ENCODE measurements at places on chromosomes 5 and 9.

GRCh38 chr5:145805819-145806218 lies 29.3 kb downstream of the PRELID2 start:
- DNase-seq: no peak

DNA sequence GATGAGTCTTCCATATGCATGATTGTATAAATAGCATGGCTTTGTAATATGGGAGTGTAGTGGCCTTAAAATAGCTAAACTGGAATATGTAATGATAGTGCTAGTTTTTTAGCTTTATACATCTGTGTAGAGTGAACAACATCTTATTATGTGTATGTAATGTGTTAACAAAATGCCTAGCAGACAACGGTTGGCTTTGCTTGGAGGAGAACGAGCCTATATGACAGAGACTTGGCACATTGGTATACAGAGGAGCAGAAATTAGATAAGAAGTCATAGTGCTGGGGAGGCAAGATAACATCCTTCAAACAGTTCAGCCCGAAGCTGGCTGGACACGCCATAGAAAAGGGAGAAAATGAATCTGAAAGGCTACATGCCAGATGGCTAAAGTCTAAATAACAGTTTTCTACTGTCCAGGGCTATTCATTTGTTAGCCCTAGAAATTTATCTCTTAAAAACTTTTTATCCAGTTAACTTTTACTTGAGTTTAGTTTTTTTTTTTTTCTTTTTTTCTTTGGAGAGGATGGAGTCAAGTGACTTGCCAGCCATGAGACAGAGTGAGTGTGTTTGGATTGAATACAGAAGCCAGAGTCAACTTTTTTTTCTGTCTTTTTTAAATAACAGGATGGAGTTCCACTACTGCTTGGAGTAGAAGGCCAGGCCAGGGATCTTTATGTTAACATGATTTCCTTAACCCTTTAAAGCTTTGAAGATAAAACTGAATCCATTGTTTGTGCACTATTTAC lies 214.4 kb upstream of the ACTBL2 start:
- DNase-seq: no peak

GRCh38 chr5:65938256-65938655 lies 11.9 kb downstream of the ERBIN start:
- DNase-seq: no peak

DNA sequence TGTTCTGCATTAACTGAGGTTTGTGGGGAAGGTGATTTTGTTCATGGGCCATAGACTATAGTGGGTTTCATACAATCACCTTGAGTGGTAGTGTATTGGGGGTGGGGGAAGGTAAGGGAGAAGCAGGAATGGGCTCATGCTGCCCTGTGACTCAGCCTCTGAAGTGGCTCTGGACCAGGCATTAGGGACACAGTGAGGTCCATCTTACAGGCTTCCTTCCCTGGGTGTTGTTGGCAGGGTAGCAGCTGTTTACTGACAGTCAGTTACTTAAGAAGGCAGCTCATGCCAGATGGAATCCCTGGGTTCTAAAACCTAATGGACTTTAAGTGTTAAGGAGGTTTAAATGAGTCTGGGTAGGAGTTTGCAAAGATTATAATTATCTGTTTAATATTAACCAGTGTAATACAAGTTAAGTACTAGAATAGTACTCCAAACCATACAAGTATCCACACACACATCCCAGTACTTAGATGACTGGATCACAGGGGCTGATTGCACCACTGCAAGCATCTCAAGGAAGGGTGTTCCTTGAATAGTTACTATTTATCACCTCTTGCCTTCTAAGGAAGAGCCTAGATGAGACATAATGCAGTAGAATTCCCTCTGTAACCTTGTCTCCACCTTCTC lies 59.3 kb downstream of the CAST start:
- DNase-seq: no peak

- no peak for DNase-seq
These were observed 273.5 kb downstream of the CRB2 start for GRCh38 chr9:123629531-123629930.

GRCh38 chr5:84287951-84288350 lies 96.7 kb downstream of the EDIL3 start:
- DNase-seq: no peak

DNA sequence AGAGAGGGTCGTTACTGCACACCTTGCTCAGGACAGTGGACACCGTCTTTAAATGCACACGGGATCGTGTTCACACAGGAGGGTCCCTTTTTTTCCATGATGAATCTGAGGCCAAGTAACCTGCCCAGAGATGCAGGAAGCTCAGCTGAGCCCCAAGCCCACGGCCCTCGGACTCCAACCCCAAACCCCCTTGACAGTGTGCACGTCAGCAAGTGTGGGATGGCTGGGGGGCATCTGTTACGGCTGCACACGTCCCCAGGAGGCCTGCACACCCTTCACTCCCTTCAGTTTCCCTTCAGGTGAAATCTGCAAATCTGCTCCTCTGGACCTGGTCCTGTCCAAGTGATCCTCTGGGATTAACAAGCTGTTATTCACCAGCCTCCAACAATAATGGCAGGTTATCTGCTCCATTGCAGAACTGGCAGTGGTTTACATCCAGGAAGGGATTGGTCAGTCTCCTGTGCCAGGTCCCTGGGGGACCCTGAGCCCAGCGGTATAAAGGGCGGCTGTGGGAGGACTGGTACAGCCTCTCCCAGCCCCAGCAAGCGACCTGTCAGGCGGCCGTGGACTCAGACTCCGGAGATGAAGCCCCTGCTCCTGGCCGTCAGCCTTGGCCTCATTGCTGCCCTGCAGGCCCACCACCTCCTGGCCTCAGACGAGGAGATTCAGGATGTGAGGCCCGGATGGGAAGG lies at the start of gene LCN1:
Gene LCN1 (plus strand): TSS at position 525 of the 692 bp plus-strand sequence. CDS start 58 bp downstream, at position 583.
- no peak for DNase-seq

DNA sequence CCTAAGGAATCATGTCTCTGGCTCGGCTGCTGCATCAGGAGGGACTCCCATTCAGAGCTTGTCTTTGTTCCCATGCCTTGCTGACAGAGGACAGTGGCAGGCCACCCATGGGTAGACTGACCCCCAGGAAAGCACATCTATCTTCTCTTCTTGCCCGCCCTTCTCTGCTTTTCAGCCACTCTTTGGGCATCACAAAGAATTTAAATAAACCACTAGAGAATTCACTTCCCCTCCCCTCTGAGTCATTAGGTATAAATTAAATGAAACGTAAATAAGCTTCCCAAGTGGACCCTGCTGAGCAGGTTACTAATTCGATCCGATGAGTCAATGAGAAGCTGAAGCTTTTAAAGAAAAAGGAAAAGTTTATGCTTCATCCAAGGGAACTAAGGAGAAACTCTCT lies 97.0 kb downstream of the DRD1 start:
- no peak for DNase-seq

DNA sequence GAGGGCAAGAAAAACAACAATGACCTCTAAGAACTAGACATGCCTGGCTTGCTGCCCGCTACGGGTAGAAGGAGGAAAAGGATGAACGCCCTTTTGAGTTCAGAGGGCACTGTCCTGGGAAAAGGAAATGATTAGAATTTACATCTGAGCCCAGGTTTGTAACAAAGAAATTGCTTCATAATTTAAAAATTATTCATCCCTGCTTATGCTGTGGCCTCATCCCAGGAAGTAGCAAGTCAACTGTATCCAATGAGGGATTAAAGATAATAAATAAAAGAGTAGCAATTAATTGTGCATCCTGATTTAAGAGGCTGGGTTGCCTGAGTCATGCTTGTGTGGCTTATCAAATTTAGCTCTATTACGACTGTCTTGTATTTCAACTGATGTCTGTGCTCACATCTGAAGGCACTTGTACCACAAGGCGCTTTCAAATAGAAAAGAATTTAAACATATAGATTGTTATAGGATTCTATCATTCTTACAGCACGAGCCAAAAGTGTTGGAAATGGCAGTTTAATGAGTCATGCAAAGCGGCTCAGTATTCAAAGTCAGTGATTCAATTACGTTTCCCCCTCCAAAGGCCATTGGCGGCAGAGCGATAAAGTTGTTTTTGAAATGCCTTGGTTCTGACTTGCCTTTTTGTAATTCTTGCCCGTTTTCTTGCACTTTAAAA lies 40.0 kb upstream of the DMRT1 start:
- DNase-seq: no peak

- DNase-seq: no peak
These were observed 458.9 kb upstream of the C9orf72 start for GRCh38 chr9:28032268-28032590.

DNA sequence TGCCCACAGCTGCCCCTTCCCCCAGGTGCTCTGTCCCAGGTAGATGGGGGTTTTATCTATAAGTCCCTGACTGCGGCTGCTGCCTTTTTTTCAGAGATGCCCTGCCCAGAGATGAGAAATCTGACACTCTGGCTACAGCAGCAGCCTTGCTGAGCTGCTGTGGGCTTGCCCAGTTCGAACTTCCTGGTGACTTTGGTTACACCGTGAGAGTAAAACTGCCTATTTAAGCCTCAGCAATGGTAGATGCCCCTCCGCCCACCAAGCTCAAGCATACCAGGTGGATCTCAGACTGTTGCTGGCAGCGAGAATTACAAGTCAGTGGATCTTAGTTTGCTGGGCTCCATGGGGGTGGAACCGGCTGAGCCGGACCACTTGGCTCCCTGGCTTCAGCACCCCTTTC lies 56.8 kb downstream of the MINAR2 start:
- DNase-seq: no peak

GRCh38 chr5:117681431-117682254 lies 1107.0 kb upstream of the SEMA6A start:
- DNase-seq: no peak

DNA sequence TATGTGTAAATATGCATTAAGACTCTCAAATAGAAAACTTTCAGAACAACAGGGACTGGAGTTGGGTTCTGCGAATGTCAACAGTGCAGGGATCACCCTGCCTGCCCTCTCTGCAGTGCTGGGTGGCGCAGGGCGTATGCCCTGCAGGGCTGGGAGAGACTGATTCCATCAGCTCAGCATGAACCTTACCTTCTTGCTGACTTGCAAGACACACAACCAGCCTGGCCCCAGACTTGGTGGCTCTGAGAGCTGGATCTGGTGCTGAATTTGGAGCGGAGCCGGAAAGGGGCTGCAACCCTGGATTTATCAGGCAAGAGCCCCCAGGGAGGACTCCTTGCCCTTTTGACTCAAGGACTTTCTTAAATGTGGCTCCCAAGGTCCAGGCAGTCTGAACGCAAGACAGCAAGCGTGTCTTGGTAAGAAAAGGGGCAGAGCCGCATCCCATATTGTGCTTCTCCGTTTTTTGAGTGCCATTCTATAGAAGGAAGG lies 376.0 kb upstream of the IRX2 start:
- no peak for DNase-seq
